Fibroblast of skin of left quadriceps (primary cell): ENCODE measurements at places on chromosomes 7 and 10.

DNA sequence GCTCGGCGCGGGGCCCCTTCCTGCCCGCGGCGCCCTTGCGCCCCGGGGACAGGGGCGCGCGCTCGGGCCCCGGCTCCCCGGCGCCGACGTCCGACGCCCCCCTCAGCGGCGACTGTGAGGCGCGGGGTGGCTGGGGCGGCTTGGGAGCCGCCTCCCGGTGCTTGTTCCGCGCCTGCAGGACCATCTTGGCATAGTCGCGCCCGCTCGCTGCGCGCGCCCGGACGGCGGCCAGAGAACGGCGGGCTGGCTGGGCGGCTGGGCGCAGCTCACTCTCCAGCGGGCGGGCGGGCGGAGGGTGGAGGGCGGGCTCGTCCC, at the start of gene DPY19L1:
TSS of gene DPY19L1 (minus strand) at position 275 of the 315 bp plus-strand sequence. CDS start at position 184, 91 bp downstream.
- DNase-seq = no peak

GRCh38 chr7:159147246-159147645, 2.6 kb upstream of the VIPR2 start:
- DNase-seq = no peak

GRCh38 chr7:96238976-96239766, 82.7 kb downstream of the SLC25A13 start:
- no peak for DNase-seq

DNA sequence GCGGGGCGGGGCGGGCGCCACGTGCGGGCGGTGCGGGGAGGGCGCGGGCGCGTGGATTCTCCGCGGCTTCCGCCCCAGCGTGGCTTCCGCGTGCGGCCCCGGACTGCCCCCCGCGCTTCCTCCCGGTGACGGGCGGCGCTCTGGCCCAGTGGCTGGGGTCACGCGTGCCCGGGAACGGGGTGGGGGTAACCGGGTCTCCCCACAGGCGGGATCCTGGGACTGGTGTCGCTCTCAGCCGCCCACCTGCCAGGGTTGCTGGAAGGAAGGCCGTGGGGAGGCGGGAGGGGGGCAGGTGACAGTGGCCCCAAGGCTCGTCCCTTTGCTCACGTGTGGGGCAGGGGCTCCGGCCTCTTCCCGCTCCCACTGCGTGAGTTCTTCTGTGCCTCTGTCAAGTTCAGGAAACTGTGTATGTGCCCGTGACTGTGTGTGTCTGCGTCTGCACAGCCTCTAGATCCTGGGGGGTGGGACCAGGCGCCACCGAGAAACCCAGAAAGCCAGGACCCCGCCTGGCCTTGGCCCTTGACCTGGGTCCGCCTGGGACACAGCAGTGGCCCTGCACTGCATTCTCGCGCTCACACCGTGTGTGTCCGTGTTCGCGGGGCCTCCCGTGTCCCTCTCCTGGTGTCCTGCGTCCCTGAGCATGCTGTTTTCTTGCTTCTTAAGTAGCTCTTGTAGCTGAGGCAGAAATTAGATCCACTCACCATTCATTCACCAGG, 919 bp downstream of the MAFK start:
- no peak for DNase-seq

DNA sequence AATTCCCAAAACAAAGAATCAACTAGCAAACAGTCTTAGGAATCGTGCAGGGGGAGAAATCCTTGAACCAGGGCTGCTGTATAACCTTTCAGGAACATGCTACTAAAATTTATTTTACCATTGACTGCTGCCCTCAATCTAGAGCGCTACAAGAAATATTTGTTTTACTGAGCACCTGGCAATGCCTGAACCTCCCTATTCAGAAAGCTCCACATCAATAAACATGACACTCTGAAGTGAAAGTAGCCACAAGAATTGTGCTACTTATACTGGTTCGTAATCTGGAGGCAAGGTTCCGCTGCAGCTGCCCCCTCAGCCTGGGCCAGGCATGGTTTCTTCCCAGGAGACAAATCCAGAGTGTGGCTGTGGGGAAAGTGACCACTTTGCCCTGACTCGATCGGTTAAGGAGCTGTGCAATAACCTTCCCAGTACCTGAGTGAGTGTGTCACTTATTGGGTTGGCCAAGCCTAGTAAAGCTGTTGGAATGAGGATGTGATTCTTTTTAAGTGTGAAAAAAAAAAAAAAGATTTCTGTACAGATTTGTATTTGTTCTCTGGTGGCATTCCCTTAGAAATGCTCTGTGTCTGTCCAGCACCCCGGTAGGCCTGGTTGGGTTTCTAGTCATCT, 7.7 kb downstream of the VWA2 start:
- no peak for DNase-seq

DNA sequence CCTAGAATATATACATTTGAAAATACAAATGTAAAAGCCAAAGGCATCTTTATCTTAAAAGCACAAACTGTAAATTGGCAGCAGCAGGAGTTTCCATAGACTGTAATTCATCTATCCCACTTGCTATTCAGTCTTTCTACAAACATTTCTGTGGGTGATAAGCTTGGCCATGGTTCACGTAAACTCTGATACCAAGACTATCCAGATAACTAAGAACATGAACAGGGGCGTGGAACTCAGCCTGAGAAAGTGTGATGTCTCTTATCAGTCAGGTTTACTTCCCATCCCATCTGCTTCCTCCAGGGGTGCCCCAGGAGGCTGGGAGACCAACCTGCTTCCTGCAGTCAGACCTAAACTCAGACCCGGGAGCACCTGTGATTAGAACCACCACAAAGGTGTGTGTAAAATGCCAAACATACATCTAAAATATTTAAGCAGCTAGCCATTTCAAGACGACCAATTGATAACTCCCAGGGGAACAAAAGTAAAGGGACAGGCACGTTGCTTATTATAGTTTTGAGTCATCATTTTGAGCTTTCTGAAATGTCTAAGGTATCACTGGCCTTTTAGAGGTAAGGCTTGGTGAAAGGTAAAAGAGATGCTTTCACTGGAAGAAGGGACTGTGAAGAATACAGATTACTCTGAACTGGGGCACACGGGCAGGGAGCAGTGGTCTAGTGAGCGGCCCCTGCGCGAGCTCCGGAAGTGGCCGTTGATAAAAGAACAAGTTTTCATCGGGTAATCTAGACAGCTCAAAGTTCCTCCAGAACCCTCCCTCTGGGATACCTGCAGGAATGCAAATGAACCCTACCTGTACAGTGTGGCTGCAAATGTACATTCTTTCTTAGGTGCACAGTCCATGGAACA, 51.5 kb downstream of the RSU1 start:
- DNase-seq = no peak

DNA sequence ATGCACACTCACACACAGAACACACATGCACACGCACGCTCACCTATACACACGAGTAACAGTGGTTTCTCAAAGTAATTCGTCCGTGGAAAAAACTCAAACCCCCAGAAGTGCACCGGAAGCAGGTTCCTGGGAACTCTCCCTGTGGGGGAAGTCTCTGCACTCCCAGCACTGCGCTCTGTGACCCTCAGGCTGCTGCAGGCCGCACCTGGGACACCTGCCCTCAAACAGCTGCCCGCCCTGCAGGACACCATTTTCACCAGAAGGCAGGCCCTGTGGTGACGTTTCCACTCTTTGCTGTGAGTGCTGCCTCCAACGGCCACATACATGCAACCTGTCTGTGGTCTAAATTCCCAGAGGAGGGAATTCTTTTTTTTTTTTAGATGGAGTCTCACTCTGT, 21.3 kb downstream of the YKT6 start:
- DNase-seq = no peak
